ENCODE measurements at places on chromosomes 3 and 15. TPM values are rescaled to one million over a fixed set of nuclear protein-coding genes. Genes with fewer than 3 reads are reported as not detected.

Gene HESX1
- not detected for total RNA-seq

GRCh38 chr3:141643391-141643790, 94.7 kb upstream of the RNF7 start:
- DNase-seq: no peak
- H3K36me3 ChIP-seq: no peaks in the 10 kb centered on the region
- no peaks in the 10 kb centered on the region for H3K4me1 ChIP-seq
- H3K4me3 ChIP-seq: no peak overlapping the region
- no peaks in the 10 kb centered on the region for H3K27me3 ChIP-seq

Gene MYO9A
- 40.4 TPM for total RNA-seq

Gene PRR20G
- total RNA-seq: not detected

- no peaks in the 10 kb centered on the region for H3K36me3 ChIP-seq
- H3K4me1 ChIP-seq: no peaks in the 10 kb centered on the region
- peak; percentile 45 for DNase-seq
- no peak overlapping the region for H3K4me3 ChIP-seq
- no peak overlapping the region for H3K27ac ChIP-seq
Observed at GRCh38 chr3:9909221-9910013, 6.8 kb downstream of the IL17RE start.

- H3K4me3 ChIP-seq: no peak overlapping the region
- DNase-seq: no peak
- H3K4me1 ChIP-seq: no peaks in the 10 kb centered on the region
- H3K27me3 ChIP-seq: peaks cover 12% of the 10 kb centered on the region
Observed at GRCh38 chr15:82640672-82641071, 6.5 kb downstream of the CPEB1 start.

Measured in natural killer cell (primary cell).